Tongue (tissue), 3 donors: ENCODE measurements at places on chromosomes 6 and 20.

DNA sequence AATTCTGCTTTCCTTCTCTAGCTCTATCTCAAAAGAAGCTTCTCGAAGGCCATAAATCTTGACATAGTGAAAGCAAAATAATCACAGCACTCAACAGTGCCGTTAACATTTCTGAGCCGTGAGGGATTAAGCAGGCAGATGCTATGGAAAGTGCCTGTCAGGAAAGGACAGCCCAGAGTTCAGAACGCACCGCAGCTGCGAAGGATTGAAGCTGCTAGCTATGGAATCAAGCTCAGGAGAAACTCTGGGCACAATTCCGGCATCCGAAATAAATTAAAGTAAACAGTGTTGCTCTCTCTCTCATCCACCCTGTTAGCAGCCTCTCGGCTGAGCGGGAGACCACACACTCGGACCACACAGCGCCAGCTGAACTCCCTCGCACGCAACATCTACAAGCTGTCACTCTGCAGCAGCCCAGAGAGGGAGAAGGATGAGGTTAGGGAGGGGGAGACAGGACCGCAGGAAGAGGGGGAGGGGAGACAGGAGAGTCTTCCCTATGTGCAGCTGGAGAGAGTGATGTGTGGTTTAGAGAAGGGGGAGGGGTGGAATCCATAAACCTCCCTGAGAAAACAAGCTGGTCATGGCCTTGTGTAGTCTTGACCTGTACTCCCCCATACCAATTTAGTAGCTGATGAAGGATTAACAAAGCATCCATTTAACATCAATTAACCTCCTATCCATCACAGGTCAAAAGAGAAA lies 9.0 kb downstream of the EXOC2 start:
- peak; percentile 96 for DNase-seq

- no peak for DNase-seq
Measured at GRCh38 chr6:168128631-168129291, 49.7 kb upstream of the FRMD1 start.

DNA sequence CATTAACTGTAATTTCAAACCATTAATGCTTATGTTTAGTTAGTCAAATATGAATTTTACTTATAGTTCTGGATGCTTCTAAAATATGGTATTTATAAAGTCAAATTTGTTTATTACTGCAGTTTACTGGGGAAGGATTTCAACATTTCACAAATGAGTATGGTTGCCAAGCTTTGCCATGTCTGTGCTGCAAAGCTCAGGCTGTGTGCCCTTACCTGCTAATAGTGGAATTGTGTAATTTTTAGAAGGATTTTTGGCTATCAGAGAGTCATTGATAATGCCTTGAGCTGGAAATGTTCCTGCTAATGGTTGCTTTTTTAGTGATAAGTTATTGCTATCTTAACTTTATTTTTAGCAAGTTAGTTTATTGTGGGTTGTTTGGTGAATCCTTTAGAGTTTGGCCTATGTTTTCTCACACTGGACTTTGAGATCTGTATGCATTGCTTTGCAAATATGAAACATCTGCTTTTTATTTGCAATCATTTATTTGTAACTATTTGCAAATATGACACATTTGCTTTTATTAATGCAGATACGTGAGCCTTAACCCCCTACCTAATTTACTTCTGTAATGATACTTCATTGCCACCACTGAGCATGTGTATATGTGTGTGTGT lies 105.8 kb downstream of the CD109 start:
- DNase-seq: no peak

DNA sequence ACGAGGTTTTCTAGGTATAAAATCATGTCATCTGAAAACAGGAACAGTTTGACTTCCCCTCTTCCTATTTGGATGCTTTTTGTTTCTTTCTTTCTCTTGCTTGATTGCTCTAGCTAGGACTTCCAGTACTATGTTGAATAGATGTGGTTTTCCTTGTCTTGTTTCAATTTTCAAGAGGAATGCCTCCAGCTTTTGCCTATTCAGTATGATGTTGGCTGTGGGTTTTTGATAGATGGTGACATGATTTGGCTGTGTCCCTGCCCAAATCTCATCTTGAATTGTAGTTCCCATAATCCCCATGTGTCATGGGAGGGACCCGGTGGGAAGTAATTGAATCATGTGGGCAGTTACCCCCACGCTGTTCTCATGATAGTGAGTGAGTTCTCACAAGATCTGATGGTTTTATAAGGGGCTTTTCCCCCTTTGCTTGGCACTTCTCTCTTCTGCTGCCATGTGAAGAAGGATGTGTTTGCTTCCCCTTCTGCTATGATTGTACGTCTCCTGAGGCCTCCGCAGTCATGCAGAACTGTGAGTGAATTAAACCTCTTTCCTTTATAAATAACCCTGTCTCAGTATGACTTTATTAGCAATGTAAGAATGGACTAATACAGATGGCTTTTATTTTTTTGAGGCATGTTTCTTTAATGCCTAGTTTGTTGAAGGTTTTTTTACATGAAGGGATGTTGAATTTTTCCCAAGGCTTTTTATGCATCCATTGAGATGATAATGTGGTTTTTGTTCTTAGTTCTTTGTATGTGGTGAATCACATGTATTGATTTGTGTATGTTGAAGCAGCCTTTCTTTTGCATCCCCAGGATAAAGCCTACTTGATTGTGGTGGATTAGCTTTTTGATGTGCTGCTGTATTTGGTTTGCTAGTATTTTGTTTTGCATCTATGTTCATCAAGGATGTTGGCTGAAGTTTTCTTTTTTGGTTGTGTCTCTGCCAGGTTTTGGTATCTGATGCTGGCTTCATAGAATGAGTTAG lies 239.1 kb downstream of the THBS2 start:
- DNase-seq: no peak

- DNase-seq: no peak
Measured at GRCh38 chr20:63553933-63554290, at the start of gene FNDC11. TSS of gene FNDC11 (plus strand) at chr20:63554159. CDS start at chr20:63555664, 1,505 bp downstream.

DNA sequence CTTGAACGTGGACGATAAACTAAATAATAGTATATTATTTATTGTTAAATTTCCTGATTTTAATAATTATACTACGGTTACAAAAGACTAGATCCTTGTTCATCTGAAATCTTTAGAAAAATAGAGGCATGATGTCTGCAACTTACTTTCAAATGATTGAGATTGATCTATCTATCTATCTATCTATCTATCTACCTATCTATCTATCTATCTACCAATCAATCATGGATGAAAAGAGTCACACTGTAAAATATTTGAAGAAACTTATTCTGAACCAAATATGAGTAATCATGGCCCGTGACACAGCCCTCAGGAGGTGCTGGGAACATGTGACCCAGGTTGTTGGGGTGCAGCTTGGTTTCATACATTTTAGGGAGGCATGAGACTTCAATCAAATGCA lies 11.7 kb upstream of the BLCAP start:
- DNase-seq: no peak

DNA sequence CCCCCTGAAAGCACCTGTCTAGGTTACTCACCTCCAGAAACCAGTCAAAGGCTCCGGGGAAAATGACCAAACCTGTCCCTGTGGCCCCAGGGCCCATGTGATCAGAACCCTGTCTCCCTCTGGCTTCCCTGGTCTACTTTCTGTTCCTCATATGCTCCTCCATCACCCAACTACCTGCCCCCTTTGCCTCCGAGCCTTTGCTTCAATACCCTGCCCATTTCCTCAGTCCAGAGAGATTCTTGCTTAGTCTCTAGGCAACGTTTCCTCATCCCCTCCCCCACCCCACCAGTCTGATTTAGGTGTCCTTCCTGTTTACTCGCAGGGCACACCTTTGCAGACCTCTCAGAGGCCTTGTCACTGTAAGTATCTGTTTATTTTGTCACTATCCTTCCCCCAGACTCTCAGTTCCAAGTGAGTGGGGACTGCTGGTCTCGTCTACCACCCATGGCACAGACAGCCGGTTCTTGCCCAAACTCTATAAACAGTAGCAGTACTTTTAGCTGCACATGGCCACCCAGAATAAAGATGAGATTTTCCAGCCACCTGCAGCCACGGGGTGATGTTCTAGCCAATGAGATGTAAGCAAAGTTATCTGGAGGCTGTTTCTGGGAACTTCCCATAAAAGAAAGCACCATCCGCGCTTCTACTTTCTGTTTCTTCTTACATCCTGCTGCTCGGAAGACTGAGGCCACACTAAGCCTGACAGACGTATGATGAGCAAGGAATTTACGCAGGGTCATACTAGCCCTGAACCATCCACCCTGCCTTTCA lies 13.3 kb downstream of the ELOVL5 start:
- no peak for DNase-seq

DNA sequence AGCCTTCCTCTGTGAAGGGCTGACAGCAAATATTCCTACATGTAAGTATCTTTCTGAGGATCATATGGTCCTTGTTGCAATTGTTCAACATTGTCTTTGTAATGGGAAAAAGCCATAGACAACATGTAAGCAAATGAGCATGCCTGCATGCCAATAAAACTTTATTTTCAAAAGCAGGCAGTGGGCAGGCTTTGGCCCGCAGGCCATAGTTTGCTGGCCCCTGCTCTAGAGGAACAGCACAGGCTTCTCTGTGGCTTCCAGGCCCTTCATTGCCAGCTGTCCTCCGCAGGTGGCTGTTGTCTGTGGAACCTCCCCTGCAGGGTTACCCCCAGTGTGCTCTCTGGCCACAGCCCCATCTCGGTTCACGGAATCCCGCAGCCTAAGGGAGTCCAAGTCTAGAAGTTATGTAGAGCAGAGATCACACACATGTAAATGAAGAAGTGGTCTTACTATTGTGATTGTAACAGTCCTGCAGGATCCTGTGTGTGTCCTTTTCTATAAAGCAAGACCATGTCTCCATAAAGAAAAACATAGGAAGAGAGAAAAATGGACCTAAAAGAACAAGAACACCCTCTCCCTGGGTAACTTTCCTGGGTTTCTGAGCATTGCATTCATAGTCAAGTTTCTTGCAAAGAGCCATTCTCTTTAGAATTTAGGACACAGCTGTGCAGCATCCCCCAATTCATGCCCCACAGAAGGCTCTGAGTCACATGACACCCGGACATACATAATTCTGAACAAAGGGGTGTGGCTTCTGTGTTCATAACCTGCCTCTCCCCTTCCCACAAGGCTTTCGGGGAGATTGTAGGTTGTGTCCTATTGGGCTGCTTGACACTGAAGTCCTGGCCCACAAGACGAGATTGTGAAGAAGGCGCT lies 10.0 kb downstream of the UNC93A start:
- DNase-seq: no peak

DNA sequence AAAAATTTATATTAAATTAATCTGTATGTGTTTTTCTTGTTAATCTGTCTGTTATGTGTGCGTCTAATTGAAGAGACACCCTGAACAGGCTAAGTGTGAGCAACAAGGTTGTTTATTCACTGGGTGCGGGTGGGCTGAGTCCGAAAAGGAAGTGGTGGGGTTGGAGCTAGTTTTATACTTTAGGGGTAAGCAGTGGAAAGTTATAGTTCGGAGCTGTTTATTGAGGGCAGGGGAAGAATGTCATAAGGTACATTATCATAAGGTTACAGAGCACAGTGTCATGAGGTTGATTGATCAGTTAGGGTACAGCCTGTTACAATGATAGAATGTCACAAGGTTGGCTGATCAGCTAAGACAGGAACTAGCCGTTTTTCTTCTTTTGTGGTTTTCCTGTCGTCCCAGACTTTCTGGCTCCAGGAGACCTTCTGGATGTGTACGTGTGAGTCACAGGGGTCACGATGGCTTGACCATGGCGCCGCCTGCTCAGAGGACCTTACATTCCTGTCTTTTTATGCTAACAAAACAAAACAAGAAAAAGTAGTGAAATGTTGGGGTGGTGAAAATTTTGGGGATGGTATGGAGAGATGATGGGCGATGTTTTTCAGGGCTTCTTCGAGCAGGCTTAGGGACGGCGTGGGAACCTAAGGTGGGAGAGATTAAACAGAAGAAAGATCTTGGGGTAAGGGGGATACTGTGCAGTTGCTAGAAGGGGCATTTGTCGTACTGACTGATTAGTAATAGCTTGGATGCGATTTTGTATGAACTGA lies 754.0 kb upstream of the ADGRB3 start:
- DNase-seq: no peak

GRCh38 chr6:117465691-117466090 lies 16.8 kb upstream of the DCBLD1 start:
- DNase-seq: no peak

DNA sequence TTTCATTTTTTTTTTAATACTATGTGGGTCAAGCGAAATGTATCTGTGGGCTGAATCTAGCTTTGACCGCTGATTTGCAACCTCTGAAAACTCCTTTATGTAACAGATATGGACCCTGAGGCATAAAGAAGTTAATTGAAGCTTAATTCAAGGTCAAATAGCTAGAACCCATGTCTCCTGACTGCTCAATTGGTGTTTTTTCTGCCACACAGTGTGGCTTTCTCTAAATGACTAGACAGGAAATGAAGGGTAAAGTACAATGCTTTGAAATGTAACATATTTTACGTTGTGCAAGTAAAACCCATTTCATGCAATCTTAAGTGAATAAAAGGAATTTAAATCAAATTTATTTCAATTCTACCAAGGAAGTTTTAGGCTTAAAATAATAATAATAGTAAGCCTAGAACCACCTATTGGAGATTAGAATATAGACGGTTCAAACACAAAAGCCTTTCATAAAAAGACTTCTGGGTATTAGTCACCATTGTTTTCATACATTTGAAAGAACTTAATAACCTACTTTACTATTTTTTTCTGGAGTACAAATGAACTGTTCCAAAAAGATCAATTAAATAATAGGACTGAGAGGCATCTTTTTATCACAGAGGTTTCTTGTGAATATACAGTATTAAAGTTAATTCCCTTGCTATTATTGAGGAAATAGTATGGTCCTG lies 279.8 kb downstream of the EPHA7 start:
- no peak for DNase-seq

GRCh38 chr6:90178384-90178855 lies 118.2 kb downstream of the BACH2 start:
- no peak for DNase-seq

DNA sequence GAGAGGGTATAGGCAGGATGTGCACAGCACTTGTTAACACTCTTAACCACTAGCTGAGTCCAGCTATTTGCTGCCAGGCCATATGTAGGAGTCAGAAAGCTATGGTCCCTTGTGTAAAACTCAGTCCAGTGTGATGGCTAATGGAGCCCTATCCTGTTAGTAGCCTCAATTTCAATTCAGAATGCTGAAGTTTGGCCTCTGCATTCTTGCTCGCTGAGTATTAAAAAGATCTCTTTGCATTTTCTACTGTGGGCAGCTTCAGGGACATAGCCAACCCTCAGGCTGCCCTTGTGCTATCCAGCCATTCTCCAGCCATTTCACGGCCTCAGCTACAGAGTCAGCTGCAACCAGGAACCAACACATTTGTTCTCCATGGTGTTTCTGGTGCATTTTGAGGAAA lies 92.5 kb downstream of the SPTLC3 start:
- no peak for DNase-seq

GRCh38 chr6:132259070-132259469 lies 142.2 kb downstream of the MOXD1 start:
- no peak for DNase-seq
